GM12878 (cell line): ENCODE measurements at places on chromosomes 2 and 18. TPM values are rescaled to one million over a fixed set of nuclear protein-coding genes. Genes with fewer than 3 reads are reported as not detected.

Gene ZCCHC2
- polyA plus RNA-seq: 2.2 TPM in 2 replicates

Gene DNAH6
- polyA plus RNA-seq: 0.53 and 0.63 TPM in 2 replicates

Gene C2orf81
- polyA plus RNA-seq: 3.3 and 3.5 TPM in 2 replicates

DNA sequence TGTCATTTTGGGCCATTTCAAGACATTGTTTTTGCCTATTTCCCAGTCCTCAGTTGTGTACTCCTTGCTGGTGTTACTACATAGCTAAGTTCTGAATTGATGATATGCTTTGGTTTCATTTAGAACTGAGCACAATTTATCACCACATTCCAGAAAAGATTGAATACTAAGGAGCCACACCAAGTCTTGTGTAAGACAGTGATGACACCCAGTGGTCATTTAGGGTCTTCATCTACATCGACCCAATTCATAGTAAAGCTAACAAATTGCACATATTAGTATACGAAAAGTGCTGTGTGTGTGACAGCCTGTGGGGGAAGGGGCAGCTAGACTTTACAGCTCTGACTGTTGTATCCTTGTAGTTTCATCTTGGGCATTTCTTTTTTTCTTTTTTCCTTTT, 10.9 kb upstream of the DLX2 start:
- DNase-seq: no peak

DNA sequence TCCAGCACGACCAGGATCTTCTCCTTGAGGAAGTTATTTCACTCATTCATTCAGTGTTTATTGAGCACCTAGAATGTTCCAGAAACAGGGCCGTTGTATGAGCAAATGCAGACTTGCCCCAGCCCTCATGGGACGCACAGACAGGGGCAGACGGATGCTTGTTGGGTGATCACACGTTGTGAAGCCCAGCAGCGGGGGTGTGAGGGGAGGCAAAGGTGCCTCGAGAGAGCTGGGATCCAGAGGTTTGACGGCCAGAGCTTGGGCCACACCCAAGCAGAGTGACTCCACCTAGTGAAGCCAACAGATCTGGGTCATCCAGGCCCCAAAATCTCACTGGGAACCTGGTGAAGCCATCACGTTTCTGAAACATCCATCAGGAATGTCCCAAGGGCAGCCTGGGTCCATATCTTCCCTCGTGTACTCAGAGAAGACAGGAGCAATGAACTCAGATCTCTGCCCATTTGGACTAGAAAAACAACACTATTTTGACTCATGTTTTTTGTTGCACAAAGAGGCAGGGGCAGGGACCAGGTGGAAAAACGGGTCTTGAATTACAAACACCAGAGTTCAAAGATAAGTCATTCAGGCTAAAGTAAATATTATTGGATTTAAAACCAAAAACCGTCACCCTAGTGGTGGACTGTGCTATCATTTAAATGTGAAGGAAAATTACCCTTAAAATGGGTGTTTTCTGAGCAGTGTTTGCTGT, 54.9 kb upstream of the RBM44 start:
- DNase-seq: no peak

DNA sequence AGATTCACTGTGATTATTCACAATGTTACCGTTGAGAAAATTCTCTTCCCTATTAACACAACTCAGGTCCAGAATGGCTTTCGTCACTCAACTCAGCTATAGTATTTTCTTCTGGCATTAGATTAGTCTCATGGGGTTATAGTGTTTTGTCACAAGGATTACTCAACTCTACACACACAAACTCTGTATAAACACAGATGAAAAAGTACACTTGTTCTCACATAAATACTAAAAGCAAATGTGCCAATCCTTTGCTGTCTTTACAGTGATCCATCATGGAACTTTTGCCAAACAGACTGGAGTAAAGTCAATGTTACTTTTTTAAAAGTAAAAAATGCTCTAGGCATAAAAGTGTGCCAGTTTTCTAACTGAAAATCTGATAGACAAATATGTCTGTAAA, 267.6 kb downstream of the RBM43 start:
- no peak for DNase-seq

- DNase-seq: no peak
These were observed 25.7 kb downstream of the BCL11A start for GRCh38 chr2:60527762-60528161.

- DNase-seq: no peak
These were observed 265.3 kb downstream of the MYCN start for GRCh38 chr2:16205631-16206030.

GRCh38 chr2:2899826-2900225, 477.8 kb downstream of the EIPR1 start:
- DNase-seq: no peak
